Neural crest cell (in vitro differentiated cells): ENCODE measurements at places on chromosomes 2 and 18.
A peak's percentile ranks its signal among the peaks of the same experiment; 100 is the strongest.

GRCh38 chr18:55500316-55501086, 87.5 kb downstream of the TCF4 start:
- no peak for DNase-seq

- DNase-seq = peak; percentile 46
Observed at GRCh38 chr2:88199912-88200682, 30.0 kb downstream of the THNSL2 start.

DNA sequence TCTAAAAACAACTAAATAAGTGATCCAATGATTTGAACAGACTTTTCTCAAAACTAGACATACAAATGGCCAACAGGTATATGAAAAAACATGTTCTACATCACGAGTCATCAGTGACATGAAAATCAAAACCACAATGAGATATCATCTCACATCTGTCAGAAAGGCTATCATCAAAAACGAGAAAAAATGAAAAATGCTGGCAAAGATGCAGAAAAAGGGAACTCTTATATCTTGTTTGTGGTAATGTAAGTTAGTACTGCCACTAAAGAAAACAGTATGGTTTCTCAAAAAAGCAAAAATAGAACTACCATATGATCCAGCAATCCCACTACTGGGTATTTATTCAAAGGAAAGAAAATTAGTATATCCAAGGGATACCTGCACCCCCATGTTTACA, 255.3 kb upstream of the FBXO11 start:
- no peak for DNase-seq

DNA sequence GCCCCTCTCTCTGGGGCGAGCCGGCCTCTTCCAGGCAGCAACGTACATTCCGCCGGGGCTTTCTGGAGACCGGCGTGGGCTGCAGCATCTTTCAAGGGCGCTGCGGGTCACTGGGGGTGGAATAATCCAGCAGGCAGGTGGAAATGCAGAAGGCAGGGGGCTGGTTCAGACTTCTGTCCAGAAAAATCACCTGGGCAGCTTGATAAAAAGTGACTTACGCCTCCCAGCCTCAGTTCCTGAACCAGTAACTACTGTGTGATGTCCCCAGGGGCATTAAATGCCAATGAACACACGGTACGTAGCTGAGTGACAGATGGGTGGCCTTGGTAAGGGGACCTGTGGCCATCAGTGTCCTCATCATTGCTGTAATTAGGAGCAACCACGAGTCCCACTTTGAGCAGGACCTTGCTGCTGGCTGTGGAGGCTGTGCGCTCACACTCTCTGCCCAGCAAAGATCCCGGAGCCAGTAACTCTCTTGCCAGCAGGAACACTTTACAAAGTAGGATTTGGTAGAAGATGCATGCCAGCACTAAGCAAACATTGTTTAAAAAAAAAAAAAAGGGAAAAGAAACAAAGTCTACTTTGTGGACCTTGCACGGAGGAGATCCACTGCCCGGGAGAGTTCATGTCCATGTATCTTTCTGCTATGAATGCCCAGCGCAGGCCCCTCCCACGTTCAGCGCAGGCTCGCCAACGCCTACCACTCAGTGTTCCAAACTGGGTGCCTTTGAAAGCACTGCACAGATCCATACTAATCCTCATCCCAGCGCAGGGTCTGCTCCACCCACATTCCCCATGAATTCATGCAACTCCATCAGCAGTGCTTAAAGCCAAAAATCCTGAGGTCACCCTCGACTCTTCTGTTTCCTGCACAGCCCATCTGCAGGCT, 177.3 kb downstream of the HDAC4 start:
- DNase-seq = no peak

DNA sequence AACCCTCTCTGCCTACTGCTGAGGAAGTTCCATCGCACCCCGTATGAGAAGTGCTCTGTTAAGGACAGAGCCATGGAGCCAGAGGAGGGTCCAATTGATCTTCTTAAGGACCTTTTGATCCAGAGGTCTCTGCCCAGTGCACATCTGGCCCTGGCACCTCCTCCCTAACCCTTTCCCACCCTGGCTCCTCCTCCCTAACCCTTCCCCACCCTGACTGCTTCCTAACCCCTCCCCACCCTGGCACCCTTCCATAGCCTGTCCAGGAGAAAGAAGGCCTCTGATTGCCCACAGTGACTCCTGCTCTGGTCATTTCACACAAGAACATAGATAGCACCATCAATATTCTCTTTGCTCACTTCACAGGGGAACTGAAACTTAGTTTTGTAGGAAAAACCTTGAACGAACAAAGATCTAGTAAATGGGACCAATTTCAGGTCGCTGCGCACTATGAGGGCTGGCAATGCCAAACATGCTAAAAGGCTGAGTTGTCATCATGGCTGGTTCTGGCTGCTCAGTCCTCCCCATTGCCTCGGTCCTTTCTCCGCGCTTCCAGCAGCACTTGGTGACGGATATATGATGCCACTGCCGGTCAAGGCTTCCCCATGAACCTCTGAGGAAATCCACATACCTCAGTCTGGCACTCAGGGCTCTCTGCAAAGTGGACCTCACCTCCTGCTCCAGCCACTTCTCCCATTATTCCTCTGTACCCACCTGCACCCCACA, 49.2 kb downstream of the PKDCC start:
- no peak for DNase-seq

DNA sequence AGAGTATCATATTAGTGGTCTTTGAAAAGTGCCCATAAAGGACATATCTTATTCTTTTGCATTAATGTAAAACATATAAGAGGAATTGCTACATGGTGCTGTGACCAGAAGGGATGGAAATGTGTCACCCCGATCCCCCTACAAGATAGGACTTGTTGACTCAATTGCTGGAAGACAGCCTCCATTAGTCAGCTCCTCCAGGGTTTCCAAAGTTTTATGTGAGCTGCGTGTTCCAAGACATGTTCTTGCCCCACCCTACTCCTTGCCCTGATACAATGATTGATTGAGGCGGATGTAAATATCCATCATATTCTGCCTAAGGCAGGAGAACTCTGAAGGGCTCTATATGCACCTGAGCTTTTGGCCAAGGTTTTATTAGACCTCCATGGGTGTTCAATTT, 541.0 kb upstream of the ZEB2 start:
- DNase-seq = no peak

GRCh38 chr2:17328161-17328560, 190.1 kb downstream of the RAD51AP2 start:
- DNase-seq = no peak

DNA sequence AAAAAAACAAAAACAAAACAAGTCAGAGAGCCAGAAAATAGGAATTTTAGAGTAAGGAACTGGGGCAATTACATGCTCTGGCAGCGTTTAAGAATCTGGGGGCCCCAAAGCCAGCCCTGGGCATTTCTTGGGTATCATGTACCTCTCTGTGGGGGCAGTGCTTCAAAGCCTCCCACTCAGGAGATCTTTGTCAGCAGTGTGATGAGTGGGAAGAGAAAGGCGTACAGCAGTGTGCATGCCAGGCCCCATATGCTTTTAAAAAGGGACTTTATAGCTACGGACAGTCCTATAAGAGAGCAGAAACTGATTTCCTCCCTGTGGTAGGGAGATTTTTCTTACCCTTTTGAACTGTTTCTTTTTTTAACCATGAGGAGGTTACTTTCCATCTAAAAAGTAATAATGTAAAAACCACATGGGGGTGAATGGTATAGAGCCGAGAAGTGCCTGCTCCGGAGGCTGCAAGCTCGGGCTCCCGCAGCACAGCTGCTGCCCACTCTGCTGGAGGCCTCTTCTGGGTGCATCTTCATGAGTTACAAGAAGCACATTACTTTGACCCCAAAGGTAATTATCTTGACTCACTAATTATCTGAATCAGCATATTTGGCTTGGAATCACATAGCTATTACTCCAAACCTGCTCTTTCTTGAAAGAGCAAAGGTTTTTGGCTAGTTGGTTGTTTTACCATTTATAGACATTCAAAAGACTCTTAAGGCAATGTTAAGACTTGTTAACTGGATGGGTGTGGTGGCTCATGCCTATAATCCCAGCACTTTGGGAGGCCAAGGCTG, 46.4 kb downstream of the PROC start:
- DNase-seq = no peak

DNA sequence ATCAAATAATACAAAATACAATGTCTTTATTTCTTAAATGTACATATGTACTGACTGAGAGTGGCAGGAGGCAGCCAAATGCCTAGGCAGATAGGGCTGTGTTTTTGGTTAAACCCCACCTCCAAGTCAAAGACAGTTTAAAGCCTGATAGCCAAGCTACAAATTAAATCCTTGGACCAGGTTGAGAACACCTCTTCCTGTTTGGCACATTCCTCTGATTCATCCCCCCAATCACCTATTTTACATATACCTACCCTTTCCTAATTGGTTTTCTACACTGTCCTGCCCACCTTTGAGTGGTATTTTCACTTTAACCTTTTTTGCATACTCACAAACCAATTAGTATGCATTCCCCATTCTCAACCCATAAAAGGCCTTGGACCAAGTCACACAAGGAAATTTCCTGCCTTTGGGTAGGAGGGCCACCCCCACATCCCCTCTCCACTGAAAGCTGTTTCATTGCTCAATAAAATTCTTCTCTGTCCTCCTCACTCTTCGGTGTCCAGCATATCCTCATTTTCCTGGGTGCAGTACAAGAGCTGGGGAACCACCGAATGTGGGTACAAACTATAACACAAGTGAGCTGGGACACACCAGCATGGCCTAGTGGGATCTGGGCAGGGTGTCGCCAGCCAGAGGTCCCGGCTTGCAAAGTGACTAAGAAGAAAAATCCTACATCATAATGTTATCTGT, 149.1 kb downstream of the UBE2E3 start:
- DNase-seq = no peak

DNA sequence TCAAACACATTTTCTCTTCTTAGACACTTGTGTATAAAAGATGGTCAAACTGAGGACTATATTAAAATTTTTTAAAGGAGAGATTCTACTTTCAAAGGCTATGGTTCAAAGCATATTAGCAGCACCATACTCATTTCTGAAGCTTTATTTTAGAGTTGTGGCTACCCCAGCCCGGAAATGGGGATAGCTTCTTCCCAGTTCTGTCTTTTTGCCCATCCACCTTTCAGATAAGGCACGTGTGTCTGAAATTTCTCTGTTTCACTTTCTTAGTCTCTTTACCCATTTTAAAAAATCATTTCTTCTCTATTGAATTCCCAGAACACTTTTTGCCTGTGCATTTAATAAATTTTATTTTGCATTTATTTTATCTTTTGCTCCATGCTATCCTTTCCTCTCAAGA, 431.5 kb downstream of the RNF144A start:
- DNase-seq = no peak

- no peak for DNase-seq
Observed at GRCh38 chr2:14340703-14341102, 291.8 kb upstream of the LRATD1 start.

DNA sequence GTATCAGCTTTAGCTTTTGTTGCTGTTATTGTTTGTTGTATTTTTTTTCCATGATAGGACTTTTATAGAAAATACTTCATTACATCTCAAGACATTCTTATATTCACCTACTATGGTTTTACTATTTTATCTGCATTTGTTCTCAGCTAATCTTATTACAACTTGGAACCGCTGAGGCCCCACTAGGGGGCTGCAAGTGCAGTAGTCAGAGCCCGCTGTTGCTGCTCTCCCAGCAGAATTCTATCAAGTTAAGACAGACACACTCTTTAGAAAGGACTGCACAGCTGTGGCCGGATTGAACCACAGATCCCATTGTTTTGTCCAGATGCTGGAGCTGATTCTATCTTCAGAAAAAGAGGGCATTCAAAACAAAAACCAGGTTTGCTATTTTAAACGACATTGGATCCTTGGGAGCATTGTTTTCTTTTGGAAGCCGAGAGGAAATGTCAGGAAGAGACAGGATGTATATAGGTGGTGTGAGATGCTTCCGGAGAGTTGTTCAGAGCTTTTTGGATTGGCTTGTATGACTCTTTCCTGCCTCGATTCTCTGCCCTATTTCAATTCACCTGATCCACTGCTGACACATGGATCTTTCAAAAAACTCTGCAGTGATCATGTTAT, 105.7 kb upstream of the GAREM1 start:
- DNase-seq = peak; percentile 34

GRCh38 chr2:18610651-18611050, 21.3 kb upstream of the NT5C1B start:
- DNase-seq = no peak

DNA sequence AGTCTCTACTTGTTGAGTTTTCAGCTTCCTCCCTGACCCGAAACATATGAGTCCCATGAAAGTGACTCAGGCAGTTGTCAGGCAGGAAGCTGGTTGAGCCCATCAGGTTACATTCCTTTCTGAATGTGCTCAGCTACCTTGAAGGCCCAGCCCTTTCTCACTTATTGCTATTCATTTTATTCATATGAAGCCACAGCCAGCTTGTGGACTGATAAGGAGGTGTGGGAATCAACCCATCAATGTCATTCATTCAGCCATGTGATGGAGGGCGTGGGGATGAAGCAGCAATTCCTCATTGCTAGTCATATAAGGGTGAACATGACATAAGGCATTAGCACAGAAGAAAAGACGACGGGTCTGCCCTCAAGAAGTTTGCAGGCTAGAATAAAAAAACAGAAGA, 5.3 kb upstream of the VPS4B start:
- no peak for DNase-seq

- DNase-seq = no peak
Observed at GRCh38 chr2:206477296-206477695, 34.0 kb downstream of the ADAM23 start.

DNA sequence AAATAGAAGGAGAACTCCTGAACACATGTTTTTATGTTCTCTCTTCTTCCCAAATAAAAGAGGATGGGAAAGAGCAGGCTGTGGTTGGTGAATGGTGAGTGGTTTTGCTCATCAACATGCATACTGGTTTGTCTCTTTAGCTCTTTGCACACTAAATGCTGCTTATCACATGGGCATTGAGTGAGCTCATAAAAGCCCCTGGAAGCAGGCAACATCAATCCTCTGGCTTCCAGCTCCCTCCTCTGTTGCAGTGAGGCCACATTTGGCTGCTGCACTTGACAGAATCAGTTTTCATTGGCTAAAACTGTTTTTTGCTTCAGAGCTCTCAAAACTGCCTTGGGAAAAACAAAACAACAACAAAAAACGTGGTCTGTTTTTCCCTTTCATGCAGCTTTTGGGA, 1308.2 kb upstream of the NRXN1 start:
- DNase-seq = no peak

- DNase-seq = no peak
Observed at GRCh38 chr18:58844871-58845270, 19.8 kb upstream of the ZNF532 start.

DNA sequence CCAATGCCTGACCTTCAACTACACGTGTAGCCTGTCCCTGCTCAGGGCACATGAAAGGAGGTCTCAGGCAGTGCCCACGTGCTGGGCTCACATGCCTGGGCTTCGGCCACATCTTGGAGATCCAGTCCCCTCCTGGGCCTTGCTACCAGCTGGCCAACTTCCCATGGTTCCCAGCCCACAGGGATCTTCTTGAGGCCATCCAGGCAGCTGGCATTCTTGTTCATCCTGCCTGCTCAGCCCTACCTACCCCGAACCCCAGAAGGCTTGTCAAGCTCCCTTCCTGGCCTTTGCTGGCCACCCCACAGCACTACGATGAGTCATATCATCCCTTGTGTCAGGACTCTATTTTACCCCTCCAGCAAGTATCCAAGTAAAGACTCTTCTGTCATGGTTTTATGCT, 97.1 kb downstream of the ZBTB7C start:
- no peak for DNase-seq
